ENCODE measurements at places on chromosomes 4 and X. TPM values are rescaled to one million over a fixed set of nuclear protein-coding genes. Genes with fewer than 3 reads are reported as not detected.

DNA sequence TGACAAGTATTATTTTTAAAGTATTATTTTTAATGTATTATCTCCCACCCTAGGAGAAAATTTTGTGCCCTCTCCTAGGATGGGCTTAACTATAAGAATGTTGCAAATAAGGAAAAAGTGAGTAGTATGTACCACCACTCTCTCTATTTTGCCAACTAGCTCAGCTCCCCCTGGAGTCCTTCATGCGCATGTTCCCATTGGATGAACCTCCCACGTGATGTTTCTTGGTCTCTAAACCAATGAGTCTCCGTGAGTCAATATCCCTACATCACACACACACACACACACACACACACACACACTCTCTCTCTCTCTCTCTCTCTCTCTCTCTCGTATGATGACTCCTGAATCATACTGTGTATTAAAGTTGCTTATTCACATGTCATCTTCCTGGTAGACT lies 129.7 kb upstream of the ZFP42 start:
- DNase-seq = no peak

GRCh38 chr4:137267024-137267423 lies 265.3 kb downstream of the PCDH18 start:
- DNase-seq = no peak

DNA sequence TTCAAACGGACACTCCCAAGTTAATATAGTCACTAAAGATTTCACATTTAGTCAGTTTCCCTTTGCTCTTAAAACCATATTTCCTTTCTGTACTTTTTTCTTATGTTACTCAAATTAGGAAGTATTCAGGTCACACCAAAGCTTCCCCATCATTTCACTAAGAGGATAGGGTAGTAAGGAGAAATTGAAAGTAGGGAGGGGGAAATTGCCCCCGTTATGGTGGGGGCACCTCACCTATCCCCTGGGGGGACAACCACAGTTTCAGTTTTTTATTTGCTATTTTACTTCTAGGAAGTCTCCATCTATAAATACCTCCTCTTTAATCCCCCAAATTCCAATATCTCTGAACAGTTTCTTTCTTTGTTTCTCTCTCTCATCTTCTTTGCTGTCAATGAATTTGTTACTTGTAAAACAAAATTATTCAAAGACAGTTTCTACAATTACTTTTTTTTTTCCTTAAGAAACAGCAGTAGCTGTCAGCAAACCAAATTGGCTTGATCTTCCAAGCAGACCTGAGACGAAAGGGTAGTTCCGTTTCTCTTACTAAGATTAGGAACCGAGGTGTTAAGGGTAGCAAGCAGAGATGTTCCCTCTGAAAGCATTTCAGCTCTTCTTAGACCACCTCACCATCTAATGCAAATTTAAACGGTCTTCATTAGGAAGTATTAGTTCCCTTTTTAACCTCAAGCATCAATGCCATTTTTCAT lies 160.2 kb upstream of the KLF3 start:
- DNase-seq = no peak

DNA sequence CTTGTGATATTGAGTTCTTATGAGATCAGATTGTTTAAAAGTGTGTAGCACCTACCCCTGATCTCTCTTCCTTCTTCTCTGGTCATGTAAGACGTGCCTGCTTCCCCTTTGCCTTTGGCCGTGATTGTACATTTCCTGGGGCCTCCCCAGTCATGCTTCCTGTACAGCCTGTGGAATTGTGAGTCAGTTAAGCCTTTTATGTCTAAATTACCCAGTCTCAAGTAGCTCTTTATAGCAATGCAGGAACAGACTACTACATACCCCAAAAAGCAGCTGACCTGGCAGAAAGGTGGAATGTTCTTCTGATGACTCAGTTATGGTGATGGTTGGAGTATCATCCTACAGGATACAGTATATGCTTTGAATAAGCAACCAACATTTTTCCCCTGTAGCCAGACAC lies 11.4 kb upstream of the MCUB start:
- DNase-seq = no peak

DNA sequence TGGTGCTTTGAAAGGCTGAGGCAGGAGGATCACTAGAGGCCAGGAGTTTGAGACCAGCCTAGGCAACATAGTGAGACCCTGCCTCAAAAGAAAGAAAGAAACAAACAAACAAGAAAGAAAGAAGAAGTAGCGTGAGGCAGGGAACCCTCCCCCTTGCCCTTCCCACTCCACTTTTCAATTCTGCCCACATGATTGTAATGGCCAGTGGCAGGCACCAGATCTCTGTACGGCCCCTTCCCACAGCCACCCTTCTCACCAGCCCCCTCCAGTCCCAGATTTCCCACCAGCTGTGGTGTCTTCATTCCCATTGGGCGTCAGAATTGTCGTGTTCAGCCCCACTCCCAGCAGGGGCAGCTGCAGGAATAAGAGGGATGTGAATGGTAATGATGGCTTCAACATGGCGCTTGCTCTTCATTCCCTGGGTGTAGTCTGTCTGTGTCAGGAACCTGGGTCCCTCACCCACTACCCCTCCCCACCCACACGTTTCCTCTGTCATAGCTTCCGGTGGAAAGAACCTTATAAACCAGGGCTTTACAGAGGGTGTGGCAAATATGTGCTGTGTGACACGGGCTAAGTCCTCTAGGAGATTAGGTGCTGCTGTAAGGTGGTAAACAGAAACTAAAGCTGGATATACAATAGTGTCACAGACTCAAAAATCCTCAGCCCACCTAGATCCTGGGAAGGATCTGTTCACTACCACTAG lies at the start of gene IL2RG:
Gene IL2RG, minus strand, starts transcription at position 437 of the 703 bp plus-strand sequence. Its CDS starts 38 bp downstream, at position 399.
- no peak for DNase-seq

DNA sequence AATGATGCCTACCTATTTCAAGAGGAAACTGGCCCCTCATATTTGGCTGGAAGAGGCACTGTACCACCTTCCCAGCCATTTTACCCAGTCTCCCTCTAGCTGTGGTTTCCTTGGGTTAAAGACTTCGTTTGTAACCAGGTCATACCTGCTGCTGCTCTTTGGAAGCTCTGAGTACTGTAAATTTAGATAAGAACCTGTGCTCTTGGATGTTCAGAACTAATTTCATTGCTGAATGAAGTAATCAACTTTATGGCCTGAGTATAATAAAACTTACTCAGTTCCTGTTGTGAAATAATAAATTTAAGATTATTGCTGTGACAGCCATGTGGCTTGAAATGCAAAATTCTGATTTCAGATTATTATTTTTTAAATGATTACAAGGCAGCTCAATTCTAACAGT lies 12.2 kb downstream of the MTTP start:
- no peak for DNase-seq

Gene LPAR4
- 20.5 TPM for total RNA-seq

Gene PRMT9
- total RNA-seq = 25.4 TPM

Measured in urinary bladder (tissue), 4 donors.